ENCODE measurements at places on chromosomes 2 and 18.
A peak's percentile ranks its signal among the peaks of the same experiment; 100 is the strongest.

DNA sequence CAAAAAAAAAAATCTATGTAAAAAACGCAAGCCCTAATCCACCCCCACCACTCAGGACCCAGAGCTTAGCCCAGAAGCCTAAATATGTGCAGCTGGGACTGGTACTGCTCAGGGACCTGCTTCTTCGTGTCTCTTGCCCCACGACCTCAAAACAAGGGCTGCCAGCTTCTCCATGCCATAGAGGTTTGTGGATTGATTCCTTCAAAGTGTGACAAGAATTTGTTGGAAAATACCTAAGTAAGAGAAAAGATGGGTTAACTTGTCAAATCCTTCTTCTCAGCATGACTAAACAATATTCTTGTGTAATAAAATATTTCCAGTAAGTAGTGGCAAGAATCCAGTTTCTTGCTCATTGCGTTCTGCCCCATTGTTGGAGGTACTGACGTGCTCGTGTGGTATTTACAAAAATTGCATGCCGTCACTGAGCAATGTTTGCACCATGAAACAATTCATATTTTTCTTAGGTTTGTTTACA is 825 bp upstream of the SCYGR1 start:
- no peak for DNase-seq

DNA sequence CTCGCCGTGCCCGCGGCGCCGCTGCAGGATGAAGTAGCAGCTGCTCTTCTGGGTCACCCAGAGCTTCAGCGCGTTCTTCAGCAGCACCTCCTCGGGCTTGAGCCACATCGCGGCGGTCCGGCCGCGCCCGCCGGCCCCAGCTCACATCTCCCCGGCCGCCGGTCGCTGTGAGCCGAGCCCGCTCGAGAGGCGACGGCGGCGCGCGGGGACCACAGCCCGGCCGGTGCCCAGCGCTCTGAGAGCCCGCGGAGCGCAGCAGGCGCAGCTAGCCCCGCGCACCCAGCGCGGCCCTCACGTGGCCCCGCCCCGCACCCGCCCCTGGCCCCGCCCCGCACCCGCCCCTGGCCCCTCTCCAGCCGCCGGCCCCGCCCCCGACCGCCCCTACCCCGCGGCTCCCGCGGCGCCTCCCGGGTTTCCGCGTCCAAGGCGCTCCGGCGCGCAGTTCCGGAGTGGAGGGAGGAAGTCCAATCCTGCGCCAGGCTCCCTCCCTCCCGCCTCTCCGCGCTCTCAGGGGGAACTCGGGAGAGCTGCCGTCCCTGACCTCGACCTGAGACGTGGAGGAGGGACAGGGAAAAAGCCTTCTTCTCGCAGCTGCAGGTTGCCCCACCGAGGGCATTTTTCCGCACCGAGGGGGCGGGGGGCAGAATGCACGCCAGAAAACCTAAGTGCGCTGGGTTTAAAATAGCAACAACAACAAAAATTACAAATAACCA is at the start of gene TBC1D8:
TBC1D8 (minus strand) TSS at position 237 of the 713 bp plus-strand sequence; CDS start at position 108, 129 bp downstream.
- peak; percentile 59 for DNase-seq

- DNase-seq = no peak
Observed at GRCh38 chr18:600107-600506, 3.3 kb downstream of the CLUL1 start.

DNA sequence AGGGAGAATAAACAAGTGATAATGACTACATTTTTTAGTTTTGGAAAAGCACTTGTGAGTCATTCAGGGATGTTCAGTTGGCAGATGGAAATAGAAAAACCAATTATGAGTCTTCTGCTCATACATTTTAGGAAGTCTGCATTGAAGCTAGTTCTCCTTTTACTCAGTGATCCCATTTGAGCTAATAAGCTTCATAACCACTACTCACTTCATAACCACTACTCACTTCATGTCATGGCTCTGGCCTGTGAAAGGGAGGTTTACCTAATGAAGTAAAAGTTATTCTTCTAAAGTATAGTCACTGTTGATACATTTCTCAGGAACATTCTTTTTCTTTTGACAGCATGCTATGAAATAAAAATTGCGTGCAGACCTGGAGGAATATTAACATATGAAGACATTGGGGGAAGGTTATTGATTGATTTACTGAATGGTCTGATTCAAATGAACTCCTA is 948.7 kb downstream of the TSN start:
- no peak for DNase-seq

GRCh38 chr2:120596990-120597594 is 138.6 kb upstream of the GLI2 start:
- DNase-seq = no peak
